Stomach (tissue), 19 donors: ENCODE measurements at places on chromosomes 3 and 15. TPM values are rescaled to one million over a fixed set of nuclear protein-coding genes. Genes with fewer than 3 reads are reported as not detected.

Gene ROBO2
- not detected for polyA plus RNA-seq

Gene NR1I2
- polyA plus RNA-seq: 0.25 TPM

Gene IMPG2
- polyA plus RNA-seq: not detected

Gene CGNL1
- 16.4 TPM for polyA plus RNA-seq

Gene IFRD2
- polyA plus RNA-seq: 108 TPM

Gene PFN2
- 40.6 TPM for polyA plus RNA-seq

Gene EIF5A2
- 4.1 TPM for polyA plus RNA-seq

Gene KCNAB1
- polyA plus RNA-seq: 0.12 TPM

Gene ANKRD63
- not detected for polyA plus RNA-seq

Gene MESD
- polyA plus RNA-seq: 10.0 TPM

Gene TEX55
- not detected for polyA plus RNA-seq

- no peak for DNase-seq
Measured at GRCh38 chr3:183924543-183924942, 39.9 kb upstream of the PARL start.

DNA sequence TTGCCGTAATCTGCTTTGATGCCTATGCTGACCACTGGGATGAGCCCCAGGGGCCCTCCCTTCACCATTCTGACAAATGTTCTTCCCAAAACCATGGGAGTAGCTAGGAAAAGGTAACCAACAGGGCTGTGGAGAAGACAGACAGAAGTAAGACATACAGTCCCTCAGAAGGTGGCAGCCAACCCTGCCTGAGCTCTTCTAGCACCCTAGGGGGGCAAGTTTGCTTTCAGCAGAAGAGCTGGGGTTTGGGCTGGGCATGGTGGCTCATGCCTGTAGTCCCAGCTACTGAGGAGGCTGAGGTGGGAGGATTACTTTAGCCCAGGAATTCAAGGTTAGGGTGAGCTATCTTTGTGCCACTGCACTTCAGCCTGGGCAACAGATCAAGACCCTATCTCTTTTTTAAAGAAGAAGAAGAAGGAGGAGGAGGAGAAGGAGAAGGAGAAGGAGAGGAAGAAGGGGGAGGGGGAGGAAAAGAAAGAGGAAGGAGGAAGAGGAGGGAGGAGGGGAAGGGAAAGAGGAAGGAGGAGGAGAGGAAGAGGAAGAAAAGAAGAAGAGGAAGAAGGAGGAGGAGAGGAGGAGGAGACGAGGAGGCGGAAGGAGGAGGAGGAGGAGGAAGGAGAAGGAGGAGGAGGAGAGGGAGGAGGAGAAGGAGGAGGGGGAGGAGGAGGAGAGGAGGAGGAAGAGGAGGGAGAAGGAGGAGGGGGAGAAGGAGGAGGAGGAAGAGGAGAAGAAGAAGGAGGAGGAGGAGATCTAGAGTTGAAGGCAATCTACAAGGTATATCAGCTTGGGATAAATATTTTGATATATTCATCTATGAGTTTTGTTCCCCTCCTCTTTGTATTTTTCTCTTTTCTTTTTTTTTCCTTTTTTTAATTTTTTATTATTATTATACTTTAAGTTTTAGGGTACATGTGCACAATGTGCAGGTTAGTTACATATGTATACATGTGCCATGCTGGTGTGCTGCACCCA, 44.9 kb upstream of the ABHD2 start:
- DNase-seq: no peak

GRCh38 chr3:143736205-143736997, 111.9 kb downstream of the SLC9A9 start:
- DNase-seq: no peak

- DNase-seq: peak; percentile 70
Measured at GRCh38 chr15:23648920-23649515, 1.4 kb upstream of the MAGEL2 start.

- DNase-seq: no peak
Measured at GRCh38 chr3:76369170-76369569, 583.8 kb upstream of the ZNF717 start.

GRCh38 chr15:81562986-81563385, 189.0 kb upstream of the TMC3 start:
- no peak for DNase-seq

DNA sequence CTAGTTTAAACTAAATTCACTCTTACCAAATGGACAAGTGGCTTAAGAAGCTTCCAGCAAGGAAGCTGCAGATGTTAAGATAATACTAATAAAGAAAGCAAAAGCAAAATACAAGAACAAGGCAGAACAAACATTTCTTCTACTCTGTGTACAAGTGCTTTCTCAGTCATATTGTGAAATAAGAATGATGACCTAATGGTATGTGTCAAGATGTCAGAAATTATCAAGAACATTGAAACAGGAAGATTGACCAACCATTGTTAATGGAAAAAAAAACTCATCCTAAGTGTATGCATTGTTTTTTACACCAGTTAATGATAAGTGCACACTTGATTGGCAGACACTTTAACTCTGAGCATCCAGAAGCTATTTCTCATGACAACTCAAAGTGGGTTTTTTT, 65.4 kb upstream of the P2RY1 start:
- no peak for DNase-seq

- no peak for DNase-seq
Measured at GRCh38 chr3:62493109-62493801, 119.9 kb upstream of the FEZF2 start.

DNA sequence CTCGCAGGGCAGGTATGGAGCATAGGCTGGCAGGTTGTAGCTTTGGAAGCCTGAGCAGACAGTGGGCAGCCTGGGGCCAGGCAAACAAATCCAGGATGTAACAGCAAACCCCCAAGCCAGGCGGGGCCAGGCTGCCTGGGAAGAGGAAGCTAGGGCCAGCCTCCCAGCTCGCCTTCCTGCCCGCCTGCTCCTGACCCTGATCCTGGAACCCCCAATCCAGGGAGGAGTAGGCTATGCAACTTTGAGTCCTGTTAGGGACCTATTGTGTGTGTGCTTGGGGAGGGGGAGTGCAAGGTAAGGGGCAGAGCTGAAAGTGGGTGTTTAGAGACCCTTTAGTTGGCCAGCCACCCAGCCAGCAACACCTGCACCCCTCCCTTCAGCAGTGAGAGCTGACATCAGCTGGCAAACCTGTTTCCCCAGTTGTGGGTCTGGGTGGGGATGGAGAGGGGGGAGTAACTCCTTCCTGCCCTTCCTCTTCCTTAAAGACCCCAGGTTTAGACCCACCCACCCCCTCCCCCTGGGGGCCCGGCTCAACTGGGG, 2.5 kb downstream of the NBEAL2 start:
- peak; percentile 91 for DNase-seq

- DNase-seq: no peak
Measured at GRCh38 chr15:63071288-63071909, 28.9 kb downstream of the TPM1 start.

- DNase-seq: no peak
Measured at GRCh38 chr15:49174902-49175301, 4.9 kb downstream of the GALK2 start.

- no peak for DNase-seq
Measured at GRCh38 chr3:15781131-15781530, 16.6 kb downstream of the ANKRD28 start.

DNA sequence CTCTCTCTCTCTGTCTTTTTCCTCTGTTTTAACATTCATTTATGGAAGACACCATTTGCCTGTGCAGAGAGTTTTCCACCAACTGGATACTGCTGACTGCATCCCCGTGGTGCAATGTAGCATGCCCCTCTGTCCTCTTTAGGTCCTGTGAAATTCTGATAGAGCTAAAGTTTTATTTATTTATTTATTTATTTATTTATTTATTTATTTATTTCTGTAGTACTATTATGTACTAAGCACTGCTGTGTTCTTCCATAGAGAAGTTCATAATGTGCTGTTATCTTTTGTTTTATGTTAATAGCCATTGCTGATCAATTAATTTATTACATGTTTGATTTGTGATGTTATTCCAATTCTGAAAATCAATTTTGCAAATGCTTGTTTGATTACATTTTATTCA, 749.9 kb downstream of the ZBBX start:
- no peak for DNase-seq

- no peak for DNase-seq
Measured at GRCh38 chr3:25582242-25582641, 82.5 kb downstream of the TOP2B start.

- DNase-seq: no peak
Measured at GRCh38 chr3:9024341-9024740, 61.1 kb upstream of the RAD18 start.

GRCh38 chr3:23916152-23916885, 471 bp downstream of the NKIRAS1 start:
- DNase-seq: no peak

DNA sequence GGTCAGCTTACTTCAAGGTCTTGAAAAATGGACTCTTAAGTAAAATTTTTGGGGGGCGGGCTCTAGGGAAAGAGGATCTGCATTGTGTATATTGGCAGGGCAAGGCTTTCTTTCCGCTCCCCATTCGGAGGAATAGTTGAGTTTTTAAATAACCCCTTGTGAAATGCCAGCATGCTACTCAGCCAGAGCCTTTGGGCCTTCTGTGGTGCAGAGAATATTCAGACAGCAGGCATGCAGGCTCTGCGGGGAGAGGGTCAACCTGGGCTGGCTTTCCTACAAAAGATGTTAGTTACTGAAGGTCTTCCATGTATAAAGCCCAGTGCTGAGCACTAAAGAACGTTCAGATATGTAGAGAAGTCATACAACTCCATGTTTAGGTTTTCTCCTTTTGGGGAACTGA, 40.6 kb downstream of the ADAMTSL3 start:
- peak; percentile 27 for DNase-seq

- peak; percentile 83 for DNase-seq
Measured at GRCh38 chr3:52299879-52300611, 12.4 kb downstream of the GLYCTK start.

- no peak for DNase-seq
Measured at GRCh38 chr3:5191555-5192304, 4.2 kb downstream of the EDEM1 start.

DNA sequence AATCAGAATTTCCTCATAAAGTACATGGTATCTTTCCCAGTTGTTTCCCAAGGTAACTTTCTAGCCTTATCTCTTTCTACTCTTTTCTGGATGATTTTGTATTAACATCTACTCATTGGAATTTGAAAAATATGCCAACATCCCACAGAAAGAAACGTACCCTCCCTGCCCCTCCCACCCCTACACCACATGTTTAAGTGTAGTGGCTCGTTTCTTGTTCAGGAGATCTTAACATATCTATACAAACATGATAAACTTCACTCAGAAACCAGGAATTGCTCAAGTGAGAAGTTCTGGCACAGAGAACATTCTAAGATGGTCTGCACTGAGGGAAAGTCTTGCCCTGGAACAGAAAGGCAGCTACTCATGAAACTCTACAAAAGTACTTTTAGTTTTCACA, 404.7 kb downstream of the SOX2 start:
- no peak for DNase-seq

- no peak for DNase-seq
Measured at GRCh38 chr15:73660455-73660854, 23.7 kb upstream of the CD276 start.

DNA sequence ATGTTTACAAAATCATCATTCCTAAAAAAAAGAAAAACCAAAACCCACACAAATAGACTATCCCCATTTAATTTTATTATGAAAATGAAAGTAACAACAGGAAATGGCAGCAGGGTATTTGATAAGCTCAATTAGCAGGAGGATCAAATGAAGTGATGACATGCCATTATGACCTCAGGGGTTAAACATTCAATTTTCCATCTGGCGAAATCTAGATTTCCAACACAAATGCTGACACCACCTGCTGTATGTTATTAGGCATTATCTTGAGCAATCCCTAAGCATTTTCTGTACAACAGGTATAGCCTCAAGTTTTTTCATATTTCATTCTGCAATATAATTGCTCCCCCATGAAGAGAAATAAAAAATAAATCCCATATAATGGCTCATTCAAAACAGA, 57.1 kb downstream of the SHQ1 start:
- DNase-seq: no peak

DNA sequence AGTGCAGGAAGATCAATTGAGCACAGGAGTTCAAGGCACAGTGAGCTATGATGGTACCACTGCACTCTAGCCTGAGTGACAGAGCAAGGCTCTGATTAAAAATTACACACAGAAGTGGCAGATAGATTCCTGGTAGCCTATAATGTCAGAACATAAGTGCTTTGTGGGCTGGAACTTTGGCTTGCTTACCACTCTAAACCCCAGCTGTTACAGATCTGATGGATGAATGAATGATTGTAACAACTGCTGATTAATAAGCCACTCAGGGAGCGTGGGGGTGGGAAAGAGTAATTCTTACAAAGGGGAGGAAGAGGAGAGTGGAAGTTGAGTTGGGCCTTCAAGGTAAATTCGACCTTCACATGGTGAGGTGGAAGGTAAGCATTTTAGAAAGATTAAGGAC, 40.9 kb upstream of the PTPN23 start:
- DNase-seq: no peak

DNA sequence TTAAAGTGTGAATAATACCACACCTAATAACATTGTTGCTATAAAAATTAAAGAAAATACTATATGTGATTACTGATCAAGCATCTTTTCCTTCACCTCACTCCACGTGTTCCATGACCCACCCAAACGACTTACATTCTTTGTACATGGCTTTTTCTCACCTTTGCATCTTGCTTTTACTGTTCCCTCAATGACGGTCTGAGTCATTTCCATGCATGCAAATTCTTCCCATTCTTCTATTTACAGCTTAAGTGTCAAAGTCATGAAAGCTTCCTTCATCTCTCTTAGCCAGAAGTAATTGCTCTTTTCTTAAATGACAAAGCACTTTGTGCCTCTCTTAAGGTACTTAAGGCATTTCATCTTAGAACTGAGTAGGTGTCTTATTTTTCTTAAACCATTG, 64.0 kb downstream of the GREM1 start:
- no peak for DNase-seq

GRCh38 chr3:149288655-149289054, 44.8 kb downstream of the TM4SF18 start:
- no peak for DNase-seq

DNA sequence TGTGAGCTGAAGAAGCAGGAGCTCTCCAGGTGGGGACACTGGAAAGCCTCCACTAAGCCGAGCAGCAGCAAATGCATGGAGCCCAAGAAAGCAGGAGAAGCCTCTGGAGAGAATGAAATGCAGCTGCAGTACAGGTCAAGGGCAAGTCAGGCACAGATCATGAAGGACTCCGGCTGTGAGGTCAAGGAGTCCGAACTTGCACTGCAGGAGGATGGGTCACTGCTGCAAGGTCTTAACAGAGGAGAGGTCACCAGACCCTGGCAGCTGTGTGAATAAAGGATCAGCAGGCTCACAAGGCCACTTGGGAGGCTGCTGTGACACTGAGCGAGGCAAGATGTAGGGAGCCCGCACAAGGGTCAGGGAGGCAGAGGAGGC, 24.7 kb upstream of the SLC41A3 start:
- DNase-seq: no peak

- no peak for DNase-seq
Measured at GRCh38 chr3:152818027-152818426, 16.9 kb upstream of the P2RY1 start.
